T1000 (cell line): ENCODE measurements at places on chromosomes 6 and 20.

GRCh38 chr6:45590696-45591184 lies 213.0 kb upstream of the SUPT3H start:
- DNase-seq, result no peak

- DNase-seq, result no peak
Measured at GRCh38 chr6:110538416-110539160, 62.2 kb upstream of the SLC22A16 start.

DNA sequence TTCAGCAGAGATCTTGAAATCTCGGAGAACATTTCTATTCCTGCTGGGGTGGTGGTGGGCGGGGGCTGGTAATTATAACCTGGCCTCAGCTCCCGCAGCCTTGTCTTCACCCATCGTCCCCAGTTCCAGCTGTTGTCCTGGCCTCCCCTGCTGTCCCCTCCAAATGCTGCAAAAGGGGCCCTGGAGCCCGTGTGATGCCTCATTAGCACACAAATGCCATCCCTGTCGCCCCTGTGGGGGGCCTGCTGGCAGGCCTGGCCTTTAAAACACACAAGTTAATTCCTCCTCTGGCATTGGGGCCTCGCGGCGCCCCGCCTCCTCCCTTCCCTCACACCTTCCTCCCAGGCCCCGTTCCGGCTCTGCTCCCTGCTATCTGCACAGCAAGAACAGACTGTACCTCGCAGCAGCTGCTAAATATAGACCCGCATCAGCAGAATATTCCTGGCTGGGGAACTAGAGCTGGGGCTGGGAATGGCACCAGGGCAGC lies 85.7 kb downstream of the CDH22 start:
- no peak for DNase-seq

GRCh38 chr6:2034256-2034655 lies 211.1 kb downstream of the GMDS start:
- no peak for DNase-seq

DNA sequence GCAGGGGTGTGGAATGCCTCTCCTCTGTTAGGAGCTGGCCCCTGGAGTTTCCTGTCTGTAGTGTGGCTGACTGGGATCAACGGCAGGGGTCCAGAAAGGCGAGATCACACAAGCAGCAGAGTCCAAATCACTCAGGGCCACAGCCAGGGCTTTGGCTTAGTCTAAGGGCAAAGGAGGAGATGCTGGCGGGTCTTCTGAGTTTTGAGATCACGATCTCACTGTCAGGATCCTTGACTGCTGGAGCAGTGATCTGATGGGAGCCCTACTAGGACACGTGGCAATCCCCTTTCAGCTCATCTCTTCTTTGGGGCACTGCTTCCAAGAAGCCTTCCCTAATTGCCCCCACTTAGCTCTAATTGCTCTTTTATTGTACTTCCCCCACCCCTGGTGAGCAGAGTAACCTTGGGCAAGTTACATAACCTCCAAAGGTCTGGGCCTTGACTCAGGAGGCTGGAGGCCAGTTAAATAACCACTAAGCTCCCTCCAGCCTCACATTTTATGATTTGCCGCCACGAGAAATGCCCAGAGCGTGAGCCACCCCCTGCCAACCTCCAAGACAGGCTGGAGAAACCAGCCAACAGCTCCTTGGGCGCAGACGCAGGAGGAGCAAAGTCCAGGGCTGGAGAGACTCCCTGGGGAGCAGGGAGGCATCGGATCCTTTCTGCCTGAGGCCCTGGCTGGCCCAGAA lies 12.0 kb downstream of the KCNK5 start:
- DNase-seq, result no peak

DNA sequence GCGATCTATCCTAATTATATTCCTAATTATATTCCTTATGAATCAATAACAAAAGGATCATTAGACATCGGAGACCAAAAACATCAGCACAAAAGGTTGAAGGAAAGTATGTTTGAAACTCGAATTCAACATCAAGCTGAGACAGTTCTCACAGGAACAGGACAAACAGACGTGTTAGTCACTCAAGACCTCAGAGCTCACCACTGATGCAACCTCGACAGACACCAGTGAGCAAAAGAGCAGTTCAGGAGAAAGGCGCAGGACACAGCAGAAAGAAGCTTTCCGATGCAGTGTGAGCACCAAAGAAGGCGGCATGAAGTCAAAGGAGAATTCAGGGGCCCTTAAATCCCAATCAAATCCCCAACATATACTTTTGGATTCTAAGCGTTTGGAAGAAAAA lies 6.3 kb upstream of the RAMACL start:
- no peak for DNase-seq

- DNase-seq, result no peak
Measured at GRCh38 chr6:28135393-28135792, 6.3 kb upstream of the ZKSCAN8 start.

DNA sequence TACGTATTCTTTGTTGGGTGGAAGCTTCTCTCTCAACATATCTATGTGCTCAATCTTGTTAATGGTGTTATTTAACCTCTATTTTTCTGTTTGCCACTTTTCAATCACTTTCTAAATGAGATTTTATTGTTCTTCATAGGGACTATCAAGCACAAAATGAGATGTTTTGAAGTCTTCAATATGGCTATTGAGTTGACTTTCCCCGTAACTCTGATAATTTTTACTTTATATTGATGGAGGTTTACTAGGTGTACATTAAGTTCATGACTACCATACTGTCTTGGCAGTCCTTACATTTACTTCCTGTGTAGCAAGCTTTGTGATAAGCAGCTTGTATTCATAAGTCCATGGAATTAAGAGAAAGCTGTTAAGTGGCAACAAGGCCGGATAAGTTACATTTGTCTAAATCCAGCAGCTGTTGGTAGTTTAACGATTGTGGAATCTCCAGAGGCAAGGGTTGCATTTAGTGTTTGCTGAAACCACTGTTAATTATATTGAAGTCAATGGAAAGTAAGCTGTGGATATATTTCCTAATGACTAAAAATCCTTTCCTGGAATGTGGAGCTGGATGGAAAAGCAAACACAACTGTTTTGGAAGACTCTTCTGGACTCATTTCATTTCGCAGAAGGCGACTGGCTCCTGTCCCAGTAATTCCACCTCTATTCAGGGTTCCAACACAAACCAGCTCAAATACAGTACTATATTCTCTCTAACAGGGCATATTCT lies 57.3 kb upstream of the SMIM29 start:
- DNase-seq, result no peak

GRCh38 chr6:24861934-24862333 lies 63.2 kb upstream of the ARMH2 start:
- DNase-seq, result no peak

DNA sequence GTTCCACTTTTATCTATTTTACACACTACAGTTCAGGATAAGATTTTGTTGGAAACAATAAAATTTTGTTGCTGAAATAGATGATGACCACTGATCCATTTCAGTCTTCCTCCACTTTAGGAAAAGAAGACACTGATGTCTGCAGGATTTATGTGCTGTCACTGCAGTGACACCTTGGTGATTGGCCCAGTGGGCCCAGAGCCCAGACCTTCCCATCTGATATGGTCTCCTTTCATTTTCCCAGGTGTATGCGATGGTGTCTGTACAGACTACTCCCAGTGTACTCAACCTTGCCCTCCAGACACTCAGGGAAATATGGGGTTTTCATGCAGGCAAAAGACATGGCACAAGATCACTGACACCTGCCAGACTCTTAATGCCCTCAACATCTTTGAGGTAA lies 19.6 kb upstream of the ADGRF4 start:
- DNase-seq, result no peak

DNA sequence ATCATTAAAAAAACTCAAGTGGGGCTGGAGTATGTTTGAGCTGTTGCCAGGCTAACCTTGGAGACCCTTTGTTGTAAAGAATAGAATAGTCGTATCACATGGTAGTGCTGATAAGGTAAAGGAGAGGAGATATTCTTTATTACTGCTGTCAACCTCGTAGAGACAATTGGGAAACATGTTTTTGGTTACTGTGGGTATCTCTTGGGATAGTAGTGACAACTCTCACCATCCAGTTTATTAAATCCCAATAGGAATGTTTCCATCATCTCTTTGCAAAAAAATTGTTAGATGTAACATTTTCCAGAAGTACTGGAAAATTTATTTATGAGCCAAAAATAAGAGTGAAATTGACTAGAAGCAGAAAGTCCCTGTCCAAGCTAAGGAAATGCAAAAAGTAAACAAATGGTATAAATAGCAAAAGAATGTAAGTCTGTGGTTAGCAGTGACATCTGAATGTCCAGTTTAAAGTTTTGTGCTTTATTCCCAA lies 829.3 kb upstream of the CITED2 start:
- DNase-seq, result no peak

DNA sequence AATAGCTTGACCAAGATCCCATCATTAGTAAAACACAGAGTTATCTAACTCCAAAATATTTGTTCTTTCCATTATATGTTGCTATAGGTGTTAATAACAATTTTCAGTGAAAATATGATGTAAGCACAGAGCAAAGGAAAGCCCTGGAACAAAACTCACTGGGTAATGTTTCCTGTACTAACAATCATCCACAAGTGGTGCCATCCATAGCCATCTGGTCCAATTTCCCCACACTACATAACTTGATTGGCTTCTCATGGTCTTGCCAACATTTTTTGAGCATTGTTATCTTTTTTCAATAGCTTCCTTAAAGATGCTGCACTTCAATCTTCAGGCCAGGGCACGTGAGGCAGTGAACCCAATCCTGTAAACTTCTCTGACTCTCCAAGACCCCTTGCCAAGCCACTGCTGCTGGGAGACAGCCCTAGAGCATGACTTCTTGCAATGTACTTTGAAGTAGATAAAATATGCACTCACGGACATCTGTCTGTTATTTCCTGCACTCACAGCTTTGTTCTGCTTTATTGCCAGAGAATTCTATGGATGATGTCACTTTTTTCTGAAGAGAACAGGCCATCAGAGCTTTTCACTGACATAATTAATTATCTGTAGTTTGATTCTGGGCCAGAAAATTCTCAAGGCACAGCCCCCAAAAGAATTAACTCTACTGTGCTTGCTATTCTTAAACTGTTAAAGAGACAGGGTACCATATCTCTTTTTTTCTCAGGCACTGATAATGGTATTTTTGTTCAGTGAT lies 97.5 kb upstream of the TMEM30A start:
- DNase-seq, result no peak

GRCh38 chr20:21632031-21632734 lies 73.3 kb upstream of the PAX1 start:
- no peak for DNase-seq

GRCh38 chr6:7809346-7809745 lies 83.4 kb downstream of the BMP6 start:
- no peak for DNase-seq

DNA sequence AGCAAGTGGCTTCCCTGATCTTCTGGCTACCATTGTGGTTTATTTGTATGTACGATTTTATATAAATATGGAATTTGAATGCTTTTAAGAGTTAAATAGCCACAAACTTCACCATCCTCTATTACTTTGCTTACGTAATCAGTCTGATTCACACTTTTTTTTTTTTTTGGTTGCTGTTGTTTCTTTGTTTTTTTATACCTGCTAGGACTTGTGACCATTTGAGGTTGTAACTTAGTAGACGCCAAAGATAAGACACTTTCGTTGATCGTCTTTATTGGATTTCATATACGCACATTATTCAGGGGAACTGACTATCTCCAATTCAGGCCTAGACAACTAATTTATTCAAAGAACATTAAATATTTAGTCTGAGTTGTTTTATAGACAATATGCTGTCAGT lies 559.0 kb downstream of the CBLN4 start:
- no peak for DNase-seq

- no peak for DNase-seq
Measured at GRCh38 chr20:35251613-35251940, 25.1 kb downstream of the MMP24 start.

DNA sequence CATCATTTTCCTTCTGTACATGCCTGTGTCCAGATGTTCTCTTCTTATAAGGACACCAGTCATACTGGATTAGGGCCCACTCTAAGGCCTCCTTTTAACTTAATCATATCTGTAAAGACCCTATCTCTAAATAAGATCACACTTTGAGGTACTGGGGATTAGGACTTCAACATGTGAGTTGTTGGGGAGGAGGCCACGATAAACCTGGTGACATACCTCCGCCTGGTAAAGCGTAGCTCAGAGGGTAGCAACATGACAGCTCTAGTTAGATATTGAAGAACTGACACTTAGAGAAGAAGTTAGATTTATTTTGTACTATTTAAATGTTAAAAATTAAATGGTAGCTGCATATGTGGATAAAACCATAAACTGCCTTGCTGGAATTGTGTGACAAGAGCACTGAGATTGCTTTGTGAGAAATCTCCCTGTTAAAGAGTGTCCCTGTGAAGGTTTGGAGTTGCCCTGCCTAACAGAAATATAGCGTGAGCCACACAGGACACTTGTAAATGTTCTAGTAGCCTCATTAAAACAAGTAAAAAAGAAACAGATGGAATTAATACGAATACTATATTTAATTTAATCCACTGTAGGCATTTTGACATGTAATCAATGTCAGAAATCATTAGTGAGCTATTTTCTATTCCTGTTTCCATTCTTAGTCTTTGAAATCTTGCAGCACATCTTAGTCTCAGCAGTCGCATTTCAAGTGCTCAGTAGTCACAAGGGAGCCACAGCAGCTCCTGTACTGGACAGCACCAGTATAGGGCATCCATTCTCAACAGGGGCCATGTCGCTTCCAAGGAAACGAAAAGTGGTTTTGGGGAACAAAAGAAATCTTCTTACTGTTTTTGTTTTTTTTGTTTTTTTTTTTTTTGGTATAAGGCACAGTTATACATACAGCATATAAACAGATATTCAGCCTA lies 13.4 kb downstream of the PLCB1 start:
- no peak for DNase-seq

- DNase-seq, result no peak
Measured at GRCh38 chr6:39923394-39923793, 10.9 kb downstream of the MOCS1 start.

GRCh38 chr20:48802216-48802615 lies 25.6 kb downstream of the PREX1 start:
- DNase-seq, result no peak

GRCh38 chr6:68468244-68468884 lies 166.7 kb upstream of the ADGRB3 start:
- no peak for DNase-seq

GRCh38 chr6:139534472-139535115 lies 160.1 kb upstream of the CITED2 start:
- DNase-seq, result no peak

GRCh38 chr6:166910601-166911000 lies 45.7 kb downstream of the RNASET2 start:
- DNase-seq, result no peak

GRCh38 chr6:147382945-147383554 lies 125.4 kb upstream of the SAMD5 start:
- no peak for DNase-seq
